Naive thymus-derived CD8-positive, alpha-beta T cell (primary cell): ENCODE measurements at places on chromosomes 1 and 21. TPM values are rescaled to one million over a fixed set of nuclear protein-coding genes. Genes with fewer than 3 reads are reported as not detected.

The NGF gene
- not detected for total RNA-seq

GRCh38 chr21:45150638-45151131, 76.3 kb downstream of the ADARB1 start:
- H3K4me3 ChIP-seq, result no peak overlapping the region
- peaks cover 4% of the 10 kb centered on the region for H3K36me3 ChIP-seq
- peaks cover 45% of the 10 kb centered on the region for H3K4me1 ChIP-seq

- no peak overlapping the region for H3K27ac ChIP-seq
- no peak for DNase-seq
- peaks cover 7% of the 10 kb centered on the region for H3K27me3 ChIP-seq
- peaks cover 13% of the 10 kb centered on the region for H3K4me1 ChIP-seq
Measured at GRCh38 chr1:21490774-21491487, 18.3 kb upstream of the ALPL start.

- H3K36me3 ChIP-seq, result no peaks in the 10 kb centered on the region
- DNase-seq, result no peak
- no peaks in the 10 kb centered on the region for H3K4me1 ChIP-seq
- no peak overlapping the region for H3K4me3 ChIP-seq
Measured at GRCh38 chr1:154729031-154729442, 121.1 kb upstream of the ADAR start.

DNA sequence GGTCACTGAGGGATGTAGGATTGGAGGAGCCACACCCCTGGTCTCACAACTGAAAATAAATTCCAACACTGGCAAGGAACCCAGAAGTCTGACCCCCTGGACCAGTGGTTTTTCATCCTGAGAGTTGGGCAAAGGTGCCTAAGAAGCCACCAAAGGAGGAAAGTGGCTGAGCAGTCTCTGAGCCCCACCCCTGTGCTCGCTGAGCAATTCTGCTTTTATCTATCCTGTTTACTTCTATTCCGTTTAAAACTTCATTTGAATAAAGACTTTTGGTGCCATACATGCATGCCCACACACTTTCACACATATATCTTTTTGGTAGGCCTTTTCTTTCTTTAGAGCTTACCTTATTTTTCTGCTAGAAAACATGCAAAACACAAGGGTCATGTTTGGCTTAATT, 13.9 kb upstream of the CD53 start:
- no peak for DNase-seq
- no peak overlapping the region for H3K4me3 ChIP-seq
- H3K36me3 ChIP-seq, result no peaks in the 10 kb centered on the region

DNA sequence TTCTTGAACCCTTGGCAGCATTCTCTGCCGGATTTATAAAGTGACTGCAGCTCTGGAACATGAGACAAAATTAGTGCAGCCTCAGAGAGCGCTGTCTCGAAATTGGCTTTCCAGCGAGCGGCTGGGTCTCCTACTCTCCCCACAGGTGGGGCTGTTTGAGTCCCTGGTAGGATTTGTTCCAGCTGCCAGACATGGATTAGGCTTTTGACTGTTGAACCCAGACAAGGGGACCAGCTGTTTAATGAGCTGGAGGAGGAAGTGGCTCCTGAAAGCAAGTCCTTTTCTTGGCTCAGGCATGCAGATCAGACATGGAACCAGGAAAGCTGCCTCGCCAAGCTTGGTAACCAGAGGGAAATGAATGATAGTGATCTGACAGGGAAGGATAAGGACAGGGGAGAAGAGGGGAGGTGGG, 69.6 kb downstream of the UBIAD1 start:
- no peak overlapping the region for H3K4me3 ChIP-seq
- no peaks in the 10 kb centered on the region for H3K36me3 ChIP-seq
- H3K4me1 ChIP-seq, result peaks cover 3% of the 10 kb centered on the region
- no peak overlapping the region for H3K27ac ChIP-seq
- H3K27me3 ChIP-seq, result peaks cover 22% of the 10 kb centered on the region
- no peak for DNase-seq

DNA sequence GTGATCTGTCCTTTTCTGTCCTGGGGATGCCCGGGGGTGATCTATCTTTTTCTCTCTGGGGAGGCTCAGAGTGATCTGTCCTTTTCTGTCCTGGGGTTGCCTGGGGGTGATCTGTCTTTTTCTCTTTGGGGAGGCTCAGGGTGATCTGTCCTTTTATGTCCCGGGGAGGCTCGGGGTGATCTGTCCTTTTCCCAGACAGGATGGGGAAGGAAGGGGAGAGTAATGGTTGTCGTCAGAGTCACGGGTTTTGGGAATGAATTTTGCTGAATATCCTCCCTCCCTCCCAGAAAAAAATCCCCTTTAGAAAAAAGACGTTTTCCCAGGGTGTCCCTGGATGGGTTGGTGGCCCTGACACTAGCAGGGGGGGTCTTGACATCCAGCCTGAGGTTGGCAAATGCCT, 91.5 kb downstream of the ARHGEF10L start:
- H3K36me3 ChIP-seq, result no peaks in the 10 kb centered on the region
- DNase-seq, result no peak
- H3K27me3 ChIP-seq, result peaks cover 2% of the 10 kb centered on the region
- no peak overlapping the region for H3K4me3 ChIP-seq
- no peaks in the 10 kb centered on the region for H3K4me1 ChIP-seq

- no peaks in the 10 kb centered on the region for H3K36me3 ChIP-seq
- peaks cover 11% of the 10 kb centered on the region for H3K27me3 ChIP-seq
- no peak overlapping the region for H3K27ac ChIP-seq
- H3K4me3 ChIP-seq, result no peak overlapping the region
- no peak for DNase-seq
Measured at GRCh38 chr1:30798389-30799232, 41.0 kb upstream of the LAPTM5 start.

DNA sequence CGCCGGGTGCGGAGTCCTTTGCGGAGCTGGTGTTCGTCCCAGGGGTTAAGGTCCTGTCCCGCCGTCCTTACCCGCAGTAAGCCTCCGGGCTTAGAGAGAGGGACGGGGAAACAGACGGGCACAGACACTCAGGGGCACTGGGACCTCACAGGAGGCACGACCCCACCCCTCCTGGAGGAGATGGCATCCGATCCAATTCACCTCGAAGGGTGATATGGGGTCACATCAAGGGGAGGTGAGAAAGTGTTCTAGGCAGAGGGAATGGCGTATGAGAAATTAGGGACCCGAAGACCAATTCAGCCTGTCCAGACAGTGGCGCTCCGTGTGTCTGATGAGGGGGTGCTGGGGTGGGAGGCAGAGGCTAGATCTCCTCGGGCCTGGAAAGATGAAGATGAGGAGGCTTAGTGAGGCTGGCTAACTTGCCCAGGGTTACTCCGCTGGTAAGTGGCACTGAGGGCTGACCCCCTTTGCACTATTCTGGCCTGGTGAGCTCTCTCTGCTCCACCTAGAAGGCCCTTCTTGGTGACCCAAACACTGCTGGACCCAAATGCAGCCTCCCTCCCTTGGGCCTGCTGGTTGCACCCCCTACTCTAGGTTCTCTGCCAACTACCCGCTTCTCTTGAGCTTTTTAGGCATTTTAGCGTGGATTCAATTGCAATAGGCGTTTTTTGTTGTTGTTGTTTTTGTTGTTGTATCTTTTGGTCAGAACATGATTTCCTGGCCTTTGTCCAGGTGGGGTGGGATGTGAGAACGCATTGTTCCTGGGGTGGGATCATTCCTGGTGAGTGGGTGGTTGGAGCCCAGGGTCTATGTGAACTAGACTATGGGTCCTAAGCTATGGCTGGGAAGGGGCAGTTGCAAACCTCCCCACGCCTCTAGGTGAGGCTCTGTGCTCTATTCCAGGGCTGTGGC, 12.3 kb downstream of the BTBD19 start:
- no peaks in the 10 kb centered on the region for H3K36me3 ChIP-seq
- no peaks in the 10 kb centered on the region for H3K27me3 ChIP-seq
- peaks cover 41% of the 10 kb centered on the region for H3K4me1 ChIP-seq
